ENCODE measurements at places on chromosomes 1 and 21. TPM values are rescaled to one million over a fixed set of nuclear protein-coding genes. Genes with fewer than 3 reads are reported as not detected.

GRCh38 chr1:175033953-175034352, 10.7 kb upstream of the MRPS14 start:
- no peaks in the 10 kb centered on the region for H3K27me3 ChIP-seq

The IARS2 gene
- 155 TPM for total RNA-seq

The DISC1 gene
- 7.4 TPM for total RNA-seq

GRCh38 chr1:147266381-147266780, 23.9 kb downstream of the CHD1L start:
- no peak for DNase-seq
- H3K27me3 ChIP-seq = no peaks in the 10 kb centered on the region
- H3K4me3 ChIP-seq = no peak overlapping the region
- no peaks in the 10 kb centered on the region for H3K4me1 ChIP-seq

- no peak overlapping the region for H3K27ac ChIP-seq
- DNase-seq = no peak
- H3K36me3 ChIP-seq = no peaks in the 10 kb centered on the region
- no peaks in the 10 kb centered on the region for H3K27me3 ChIP-seq
- H3K4me1 ChIP-seq = no peaks in the 10 kb centered on the region
Measured at GRCh38 chr1:233040494-233040893, 90.1 kb downstream of the NTPCR start.

The FCN3 gene
- not detected for total RNA-seq

GRCh38 chr1:167289966-167290365, 69.3 kb downstream of the POU2F1 start:
- no peaks in the 10 kb centered on the region for H3K4me1 ChIP-seq
- no peak for DNase-seq
- H3K4me3 ChIP-seq = no peak overlapping the region
- H3K27me3 ChIP-seq = no peaks in the 10 kb centered on the region

GRCh38 chr1:32619701-32620485, 30.5 kb downstream of the ZBTB8OS start:
- H3K27me3 ChIP-seq = no peaks in the 10 kb centered on the region
- no peak overlapping the region for H3K4me3 ChIP-seq
- no peaks in the 10 kb centered on the region for H3K36me3 ChIP-seq
- no peak for DNase-seq
- H3K4me1 ChIP-seq = no peaks in the 10 kb centered on the region

The ERICH3 gene
- total RNA-seq = not detected

DNA sequence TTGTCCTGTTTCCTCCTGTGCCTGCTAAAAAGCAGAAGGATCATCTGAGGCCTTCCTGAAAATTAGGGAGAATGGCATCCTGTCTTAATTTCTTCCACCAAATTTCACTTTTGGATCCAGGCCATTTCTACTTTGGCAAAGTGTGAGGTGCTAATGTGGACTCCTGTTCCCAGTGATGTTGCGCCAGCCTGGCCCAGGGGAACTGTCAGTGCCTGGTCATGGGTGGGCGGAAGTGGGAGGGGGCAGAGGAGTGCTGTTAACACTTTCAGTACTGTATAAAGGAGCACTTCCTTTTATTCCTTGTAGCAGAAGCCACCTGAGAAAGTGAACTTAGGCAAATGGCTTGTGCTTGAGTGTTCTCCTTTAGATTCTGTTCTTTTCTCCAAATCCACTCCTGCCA, 19.9 kb downstream of the ELAPOR1 start:
- H3K36me3 ChIP-seq = no peaks in the 10 kb centered on the region
- no peaks in the 10 kb centered on the region for H3K4me1 ChIP-seq
- no peak for DNase-seq
- no peak overlapping the region for H3K4me3 ChIP-seq
- no peaks in the 10 kb centered on the region for H3K27me3 ChIP-seq
- H3K27ac ChIP-seq = no peak overlapping the region

Data from PC-9 (cell line).